Hepatocyte (in vitro differentiated cells): ENCODE measurements at places on chromosomes 1 and 21.

DNA sequence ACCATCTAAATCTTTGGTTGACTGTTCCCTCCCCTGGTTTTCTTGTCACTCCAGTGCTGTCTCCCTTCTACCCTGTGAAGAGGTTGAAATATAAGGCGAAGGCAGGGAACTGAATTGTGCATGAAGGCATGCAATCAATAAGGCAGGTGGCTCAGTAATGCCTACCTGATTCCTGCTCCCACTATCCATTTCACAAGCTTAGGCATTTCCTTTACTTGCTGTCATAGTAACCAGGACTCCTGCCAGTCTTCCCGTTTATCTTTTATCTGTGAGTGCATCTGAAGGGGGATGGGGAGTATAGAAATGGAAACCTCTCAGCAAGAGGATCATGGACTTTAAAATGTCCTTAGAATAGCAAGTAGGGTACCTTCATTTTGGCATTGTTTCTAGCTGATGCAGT lies 40.5 kb downstream of the MRPS6 start:
- DNase-seq: no peak

- DNase-seq: no peak
Observed at GRCh38 chr1:102879439-102879993, 228.8 kb downstream of the COL11A1 start.

DNA sequence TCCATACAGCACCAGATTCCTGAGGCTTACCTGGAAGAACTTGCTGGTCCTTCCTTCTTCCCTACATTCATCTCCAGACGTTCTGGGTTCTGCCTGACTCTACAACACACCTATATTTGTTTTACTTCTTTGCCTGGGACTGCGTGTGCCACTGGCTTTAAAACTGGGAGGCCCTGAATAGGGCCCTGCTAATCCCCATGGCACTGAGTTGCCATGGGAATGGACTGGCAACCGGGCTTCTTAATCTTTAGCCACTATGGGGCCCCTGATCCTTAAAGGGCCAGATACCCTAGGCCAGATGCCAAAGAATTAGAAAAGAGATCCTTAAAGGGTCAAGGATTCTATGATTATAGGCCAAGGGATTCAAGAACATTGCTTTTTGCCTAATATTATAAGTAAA lies 24.4 kb upstream of the CADM3 start:
- DNase-seq: no peak

DNA sequence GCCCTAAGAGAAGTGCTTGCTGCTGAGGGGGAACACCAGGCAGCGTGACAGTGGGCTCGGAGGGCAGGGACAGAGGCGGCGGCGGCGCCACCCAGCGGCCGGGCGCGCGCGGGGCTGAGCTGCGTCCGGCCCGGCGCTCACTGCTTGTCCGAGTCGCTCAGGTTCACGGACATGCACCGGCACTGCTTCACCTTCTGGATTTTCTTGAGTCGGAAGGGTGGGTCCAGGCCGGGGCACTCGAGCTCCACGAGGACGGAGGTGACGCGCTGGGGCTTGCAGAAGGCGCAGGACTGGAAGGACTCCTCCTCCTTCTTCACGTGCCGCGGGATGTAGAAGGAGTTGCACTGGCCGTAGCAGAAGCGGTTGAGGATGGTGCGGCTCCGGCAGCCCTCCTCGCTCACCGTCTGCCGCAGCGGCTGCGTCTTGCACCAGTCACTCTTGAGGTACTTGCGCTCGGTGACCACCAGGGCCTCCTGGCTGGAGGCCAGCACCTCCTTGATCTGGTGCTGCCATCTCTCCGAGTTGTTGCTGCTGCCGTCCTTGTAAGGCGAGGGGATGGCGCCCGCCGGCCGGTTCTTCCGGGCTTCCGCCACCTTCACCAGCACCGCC lies 119.0 kb downstream of the GREM2 start:
- DNase-seq: peak; percentile 76

- DNase-seq: peak; percentile 45
Observed at GRCh38 chr1:16367968-16368890, 1.2 kb downstream of the SZRD1 start.

GRCh38 chr21:25582164-25582790 lies 25.0 kb downstream of the MRPL39 start:
- no peak for DNase-seq

GRCh38 chr1:171550050-171550449 lies 64.7 kb downstream of the PRRC2C start:
- DNase-seq: no peak

DNA sequence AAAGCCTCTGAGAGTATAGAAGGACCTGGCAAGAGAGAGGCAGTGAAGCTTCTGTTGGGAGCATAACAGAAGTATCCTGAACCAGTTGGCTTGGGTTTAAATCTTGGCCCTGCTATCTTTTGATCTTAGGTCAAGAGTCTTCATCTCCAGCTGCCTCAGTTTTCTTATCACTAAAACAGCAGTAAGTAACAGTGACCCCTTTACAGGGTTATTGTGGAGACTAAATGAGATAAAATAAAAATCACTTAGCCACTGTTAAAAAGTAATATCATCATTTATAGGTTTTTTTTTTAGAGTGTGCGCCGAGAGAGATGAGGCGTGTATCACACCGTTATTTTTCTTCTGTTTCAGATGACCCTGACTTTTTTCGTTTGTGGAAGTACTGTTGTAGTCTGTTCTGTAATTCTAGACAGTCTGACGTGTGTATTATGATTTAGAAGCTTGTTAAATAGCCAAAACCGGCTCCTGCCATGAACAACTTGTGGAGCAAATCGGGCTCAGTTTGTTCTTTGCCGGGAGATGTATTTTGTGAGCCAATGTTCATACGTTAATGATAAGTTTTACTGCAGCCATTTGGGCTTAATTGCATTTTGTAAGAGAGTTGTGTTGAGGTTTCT lies 1.1 kb downstream of the THRAP3 start:
- no peak for DNase-seq

DNA sequence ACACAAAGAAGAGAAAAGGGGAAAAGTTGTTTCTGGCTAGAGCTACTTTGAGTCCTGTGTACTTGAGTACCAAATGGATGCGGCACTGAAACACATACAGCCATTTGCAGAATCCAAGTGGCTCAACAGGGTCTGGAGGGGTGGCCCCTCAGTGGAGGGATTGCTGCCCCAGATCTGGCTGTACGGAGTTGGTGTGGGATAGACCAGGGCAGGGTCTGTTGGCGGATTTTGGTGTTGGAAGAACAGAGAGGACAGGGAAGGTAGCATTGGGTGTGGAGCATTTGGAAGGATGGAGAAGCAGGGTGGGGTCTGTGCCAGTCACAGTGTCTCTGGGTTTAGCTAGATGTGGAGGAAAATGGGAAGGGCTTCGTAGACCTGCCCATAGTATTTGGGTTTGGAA lies 220.5 kb downstream of the CAMTA1 start:
- DNase-seq: no peak

- DNase-seq: no peak
Observed at GRCh38 chr1:169784102-169784501, 10.6 kb downstream of the METTL18 start.

- DNase-seq: no peak
Observed at GRCh38 chr1:203612932-203613682, 13.5 kb upstream of the ATP2B4 start.

- no peak for DNase-seq
Observed at GRCh38 chr1:94936861-94937620, 10.1 kb upstream of the CNN3 start.

DNA sequence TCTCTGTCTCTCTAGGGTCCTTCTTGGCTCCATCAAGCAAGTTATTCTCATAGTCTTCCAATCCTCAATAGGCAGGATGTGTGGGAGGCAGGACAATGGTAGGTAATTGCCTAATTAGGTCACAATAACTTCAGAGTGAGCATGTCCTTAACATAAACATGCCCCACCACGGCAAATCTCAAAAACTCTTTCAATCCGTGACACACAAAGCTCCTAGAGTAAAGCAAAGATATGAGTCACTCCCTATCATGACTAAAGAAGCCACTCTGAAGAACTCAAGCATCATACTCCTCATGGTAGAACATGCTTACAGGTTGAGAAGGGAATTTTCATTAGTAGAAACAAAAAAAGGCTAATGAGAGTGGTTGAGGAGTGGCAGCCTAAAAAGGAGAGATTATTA lies 4.9 kb downstream of the HAO2 start:
- peak; percentile 46 for DNase-seq

- DNase-seq: no peak
Observed at GRCh38 chr1:8002921-8003320, 23.2 kb downstream of the ERRFI1 start.

- no peak for DNase-seq
Observed at GRCh38 chr1:154463512-154463990, 38.5 kb upstream of the TDRD10 start.

GRCh38 chr1:234409328-234409727 lies 36.1 kb downstream of the COA6 start:
- no peak for DNase-seq

DNA sequence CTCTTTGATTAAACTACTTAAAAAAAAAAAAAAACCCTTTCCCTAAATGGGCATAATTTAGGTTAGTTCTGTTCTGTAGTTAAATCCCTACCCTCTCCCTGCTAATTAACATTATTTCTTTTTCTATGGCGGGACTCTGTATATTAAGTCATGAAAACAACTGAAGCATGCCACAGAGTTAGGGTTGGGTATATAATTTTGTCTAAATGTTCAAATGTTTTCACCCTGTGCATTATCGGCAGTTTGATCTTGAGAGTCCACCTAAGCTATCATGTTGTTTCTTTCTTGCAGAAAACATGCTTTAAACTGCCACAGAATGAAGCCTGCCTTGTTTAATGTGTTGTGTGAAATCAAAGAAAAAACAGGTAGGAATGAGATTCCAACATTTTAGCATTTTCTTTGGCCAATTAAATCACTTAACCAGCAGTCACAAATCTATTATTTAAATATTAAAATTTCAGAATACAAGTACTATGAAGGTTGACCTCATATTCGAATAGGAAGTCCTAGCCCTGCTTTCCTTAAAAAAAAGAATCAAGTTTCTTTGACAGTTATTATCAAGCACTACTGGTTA lies 4.0 kb downstream of the PBX1 start:
- DNase-seq: no peak

DNA sequence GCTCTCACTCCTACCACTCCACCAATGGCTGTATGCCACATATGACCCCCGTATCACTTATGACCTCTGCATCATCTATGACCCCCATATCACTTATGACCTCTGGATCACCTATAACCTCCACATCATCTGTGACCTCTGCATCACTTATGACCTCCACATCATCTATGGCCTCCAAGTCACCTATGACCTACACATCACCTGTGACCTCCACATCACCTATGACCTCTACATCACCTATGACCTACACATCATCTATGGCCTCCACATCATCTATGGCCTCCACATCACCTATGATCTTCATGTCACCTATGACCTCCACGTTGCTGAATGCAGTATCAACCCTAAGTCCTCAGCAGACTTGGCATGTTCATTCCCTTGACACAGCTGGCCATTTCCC lies 271.2 kb downstream of the MATN1 start:
- DNase-seq: no peak

DNA sequence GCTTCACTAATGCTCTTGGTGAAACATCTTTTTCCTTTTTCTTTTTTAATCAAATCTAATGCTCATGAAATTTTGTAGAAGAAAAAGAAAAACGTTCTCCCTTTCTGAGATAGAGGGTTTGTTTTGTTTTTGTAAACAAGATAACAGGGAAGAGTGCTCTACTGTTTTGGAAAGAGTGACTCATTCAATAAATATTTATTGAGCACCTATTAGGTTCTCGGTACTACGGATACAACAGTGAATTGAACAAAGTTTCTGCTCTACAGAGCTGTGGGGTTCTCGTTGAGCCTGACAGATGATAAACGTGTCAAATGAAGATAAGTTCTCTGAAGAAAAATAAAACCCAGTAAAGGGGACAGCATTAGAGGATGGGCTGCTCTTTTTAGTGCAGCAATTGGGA lies 7.0 kb downstream of the PGM1 start:
- no peak for DNase-seq

- DNase-seq: no peak
Observed at GRCh38 chr1:42891465-42892138, 45.2 kb downstream of the ZNF691 start.

DNA sequence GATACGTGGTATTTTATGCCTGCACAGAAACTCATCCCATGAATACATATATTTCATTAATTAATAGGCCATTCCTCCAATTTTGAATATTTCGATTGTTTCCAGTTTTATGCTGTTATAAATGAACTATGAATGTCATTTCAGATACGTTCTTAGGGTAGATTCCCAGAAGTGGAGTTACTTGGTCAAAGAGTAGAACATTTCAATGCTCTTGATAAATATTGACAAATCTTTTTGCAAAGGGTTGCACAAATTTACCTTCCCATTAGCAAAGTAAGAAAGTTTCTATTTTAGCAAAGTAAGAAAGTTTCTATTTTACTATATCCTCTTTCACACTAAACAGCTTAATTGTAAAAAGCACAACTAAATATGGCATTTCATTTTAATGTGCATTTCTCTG lies 48.9 kb downstream of the KCNT2 start:
- DNase-seq: no peak

DNA sequence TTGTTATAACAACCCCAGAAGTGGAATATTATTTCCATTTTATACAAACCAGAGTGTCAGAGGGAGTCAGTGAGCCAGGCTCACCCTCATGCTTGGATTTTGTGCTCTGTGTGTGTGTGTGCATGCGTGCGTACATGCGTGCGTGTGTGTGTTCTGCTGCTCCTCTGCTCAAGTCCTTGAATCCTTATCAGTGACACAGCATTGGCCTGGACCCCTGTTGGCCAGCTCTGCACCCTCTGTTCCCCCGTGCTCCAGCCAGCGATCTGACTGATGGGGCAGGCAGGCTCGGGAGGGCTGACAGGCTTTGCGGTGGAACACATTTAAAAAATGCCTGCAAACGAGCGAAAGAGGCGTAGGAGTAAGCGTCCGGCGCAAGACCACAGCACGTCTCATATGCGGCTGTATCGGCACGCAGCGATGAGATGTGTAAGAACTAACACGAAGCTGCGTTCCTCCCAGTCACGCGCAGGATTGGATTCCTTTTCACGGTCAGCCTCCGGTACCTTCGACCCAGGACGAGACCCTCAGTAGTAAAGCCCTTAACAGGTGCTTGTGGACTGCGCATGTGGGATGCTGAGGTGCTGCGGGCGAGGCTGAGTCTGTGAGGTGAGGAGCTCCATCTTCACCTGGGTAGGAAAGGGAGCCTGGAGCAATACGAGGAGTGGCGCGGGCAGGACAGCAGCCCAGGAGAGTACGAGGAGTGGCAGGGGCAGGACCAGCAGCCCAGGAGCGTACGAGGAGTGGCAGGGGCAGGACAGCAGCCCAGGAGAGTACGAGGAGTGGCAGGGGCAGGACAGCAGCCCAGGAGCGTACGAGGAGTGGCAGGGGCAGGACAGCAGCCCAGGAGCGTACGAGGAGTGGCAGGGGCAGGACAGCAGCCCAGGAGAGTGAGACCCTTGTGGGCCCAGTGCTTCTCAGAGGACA lies 130.9 kb downstream of the GALNT2 start:
- no peak for DNase-seq
